T follicular helper cell (primary cell): ENCODE measurements at places on chromosomes 16 and 17.

- no peak for DNase-seq
Observed at GRCh38 chr17:81803728-81804558, at the start of gene GCGR. Gene GCGR (plus strand): TSS chr17:81804150. CDS start chr17:81809019, 4,869 bp downstream.

DNA sequence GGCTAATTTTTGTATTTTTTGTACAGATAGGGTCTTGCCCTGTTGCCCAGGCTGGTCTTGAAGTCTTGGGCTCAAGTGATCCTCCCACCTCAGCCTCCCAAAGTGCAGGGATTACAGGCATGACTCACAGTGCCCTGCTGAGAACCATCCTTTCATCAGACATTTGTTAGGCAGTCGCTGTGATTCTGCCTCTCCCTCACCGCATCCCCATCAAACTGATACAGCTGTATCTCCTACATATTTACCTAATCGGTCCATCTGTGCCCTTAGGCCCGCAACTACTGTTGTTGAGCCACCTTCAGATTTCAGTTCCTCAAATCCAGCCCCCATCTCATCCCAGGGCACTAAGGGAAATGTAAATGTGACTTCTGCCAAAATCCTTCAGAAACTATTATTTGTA, 2.0 kb upstream of the SLC43A2 start:
- DNase-seq: no peak

DNA sequence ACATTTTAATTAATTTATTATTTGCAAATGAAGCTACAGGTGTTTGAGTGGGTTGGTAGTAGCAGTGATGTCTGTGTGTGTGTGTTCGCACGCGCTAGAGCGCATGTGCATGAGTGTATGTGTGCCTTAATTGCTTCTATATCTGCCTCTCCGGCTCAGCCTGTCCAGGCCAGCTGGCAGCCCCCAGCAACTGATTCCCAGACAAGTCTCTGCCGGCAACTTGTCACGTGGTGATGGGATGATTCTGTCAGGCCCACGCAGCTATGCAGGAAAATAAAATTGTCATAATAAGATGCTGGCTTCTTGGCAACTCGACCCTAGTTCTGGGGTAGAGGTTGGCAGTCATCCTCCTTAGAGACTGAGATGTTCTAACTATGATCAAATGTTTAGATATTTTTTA, 712.8 kb upstream of the SOX9 start:
- no peak for DNase-seq

GRCh38 chr17:48328457-48328856, 101.6 kb downstream of the SKAP1 start:
- no peak for DNase-seq

GRCh38 chr16:8229011-8229520, 361.2 kb downstream of the TMEM114 start:
- no peak for DNase-seq

GRCh38 chr17:32871746-32872145, 5.2 kb downstream of the MYO1D start:
- no peak for DNase-seq

DNA sequence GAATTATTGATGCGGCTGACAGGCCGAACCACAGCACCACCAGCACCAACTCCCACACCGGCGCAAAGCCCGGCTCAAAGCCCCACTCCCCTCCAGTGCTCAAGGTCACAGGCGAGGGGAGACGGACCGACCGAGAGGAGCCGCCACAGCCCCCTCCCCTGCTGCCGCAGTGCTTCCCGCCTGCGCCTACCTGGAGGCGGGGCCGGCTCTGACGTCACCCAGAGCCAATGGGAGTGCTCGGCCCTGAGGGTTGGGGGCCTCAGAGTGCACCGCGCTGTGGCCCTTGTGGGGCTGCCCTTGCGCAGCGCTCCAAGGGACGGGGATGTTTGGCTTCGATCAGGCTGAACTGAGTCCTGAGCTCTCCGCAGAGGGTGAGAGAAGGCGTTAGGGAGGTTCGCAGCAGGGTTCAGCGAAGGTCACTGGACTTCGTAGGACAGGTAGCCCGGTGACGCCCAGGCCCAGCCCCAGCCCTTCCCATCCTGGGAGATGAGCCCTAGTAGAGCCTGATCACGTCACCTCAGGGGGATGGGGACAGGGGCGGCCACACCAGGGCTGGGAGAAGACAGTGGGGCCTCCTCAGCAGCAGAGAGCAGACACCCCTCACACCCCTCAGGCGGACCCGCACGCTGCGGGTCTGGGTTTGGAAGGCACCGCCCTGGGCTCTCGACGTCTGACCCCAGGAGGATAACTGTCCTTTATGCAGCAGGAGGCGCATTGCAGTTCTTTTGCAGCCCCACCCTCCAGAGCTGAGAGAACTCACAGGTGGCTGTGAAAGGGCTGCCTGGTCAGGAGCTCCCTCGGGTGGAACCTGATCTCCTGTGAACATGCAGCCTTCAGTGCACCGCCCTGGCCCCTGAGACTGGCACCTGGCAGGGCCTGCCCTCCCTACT, 1.5 kb downstream of the NDRG4 start:
- DNase-seq: peak; percentile 37
